ENCODE measurements at places on chromosomes 11 and 22.

DNA sequence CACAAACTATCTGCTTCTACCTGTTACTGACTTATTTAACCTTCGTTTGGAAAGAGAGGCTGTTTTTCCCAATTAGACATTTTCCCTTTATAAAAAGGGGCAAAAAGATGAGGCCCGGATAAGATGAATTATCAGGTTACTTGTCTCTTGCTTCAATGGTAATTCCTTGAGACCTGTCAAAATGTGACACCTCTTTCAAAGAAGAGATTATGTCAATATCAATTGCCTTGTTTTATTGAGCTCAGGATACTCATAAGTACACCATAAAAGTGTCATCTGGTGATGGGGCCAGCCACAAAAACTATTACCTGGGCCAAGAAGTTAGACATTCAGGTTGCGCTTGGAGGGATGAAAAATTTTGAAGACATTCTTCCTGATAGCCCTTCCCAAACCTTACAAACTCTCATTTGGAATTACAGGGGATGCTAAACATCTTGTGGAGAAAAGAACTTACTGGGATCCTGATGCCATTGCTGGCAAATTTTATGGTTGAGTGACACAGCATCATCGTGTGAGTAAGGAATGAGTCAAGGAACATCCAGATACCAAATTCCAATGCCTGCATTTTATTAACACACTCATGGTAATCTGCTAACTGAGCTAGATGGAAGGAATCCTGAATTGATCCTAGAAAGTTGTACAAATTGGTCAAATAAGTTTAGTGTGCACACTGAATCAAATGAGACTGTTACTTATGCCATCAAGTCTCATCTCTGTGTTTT is 1071.2 kb downstream of the LRRC4C start:
- DNase-seq: no peak

DNA sequence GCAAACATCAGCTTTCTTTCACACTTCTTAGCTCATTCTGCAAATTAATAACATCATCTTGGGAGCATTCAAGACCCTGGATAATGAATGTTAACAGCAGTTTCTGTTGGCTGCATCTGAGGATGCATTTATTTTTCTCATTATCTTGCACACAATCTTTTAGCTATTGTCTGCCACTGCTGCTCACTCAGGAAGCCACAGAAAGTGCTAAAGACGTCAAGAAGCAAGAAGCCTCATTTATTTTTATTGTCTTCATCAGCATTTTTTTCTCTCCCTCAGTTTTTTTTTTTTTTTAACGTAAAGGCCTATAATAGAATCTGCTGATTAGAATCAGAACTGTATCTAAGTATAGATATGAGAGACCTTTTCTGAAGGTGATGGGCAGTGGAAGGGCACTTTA is 1339.4 kb downstream of the FAM181B start:
- DNase-seq: no peak

GRCh38 chr11:28584992-28585391 is 476.8 kb downstream of the METTL15 start:
- no peak for DNase-seq

DNA sequence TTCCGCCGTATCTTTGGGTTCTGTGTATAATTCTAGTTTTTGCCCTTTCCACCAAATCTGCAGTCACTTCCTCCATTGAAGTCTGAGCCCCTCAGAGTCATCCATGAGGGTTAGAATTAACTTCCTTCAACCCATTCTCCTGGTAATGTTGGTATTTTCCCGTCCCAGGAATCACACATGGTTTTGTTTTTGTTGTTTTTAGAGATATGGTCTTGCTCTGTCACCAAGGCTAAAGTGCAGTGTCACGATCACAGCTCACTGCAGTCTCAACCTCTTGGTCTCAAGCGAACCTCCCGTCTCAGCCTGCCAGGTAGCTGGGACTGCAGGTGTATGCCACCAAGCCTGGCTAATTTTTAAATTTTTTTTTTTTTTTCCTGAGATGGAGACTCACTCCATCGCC is 18.7 kb downstream of the ZBED4 start:
- DNase-seq: no peak

GRCh38 chr11:498297-499181 is 8.5 kb downstream of the RNH1 start:
- DNase-seq: no peak

- no peak for DNase-seq
These were observed 42.4 kb upstream of the RCE1 start for GRCh38 chr11:66800720-66801428.

GRCh38 chr11:122676638-122677037 is 21.1 kb downstream of the UBASH3B start:
- DNase-seq: no peak

DNA sequence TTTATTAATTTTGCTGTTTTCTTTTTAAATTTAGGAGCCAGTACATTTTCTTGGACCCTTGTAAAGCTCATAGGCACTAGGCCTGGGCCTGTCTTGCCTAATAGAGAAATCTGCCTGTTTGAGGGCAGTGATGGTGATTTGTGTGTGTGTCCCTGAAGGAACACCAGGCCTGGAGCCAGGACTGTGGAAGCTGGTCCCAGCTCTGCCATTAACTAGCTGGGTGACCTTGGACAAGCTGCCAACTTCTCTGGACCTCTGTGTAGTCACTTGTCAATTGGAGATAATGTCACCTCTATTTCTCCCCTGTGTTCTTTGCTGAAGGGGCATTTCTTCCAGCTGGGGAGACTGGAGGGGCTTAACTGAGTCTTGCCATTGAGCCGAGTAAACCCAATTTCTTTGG is 16.0 kb upstream of the FTH1 start:
- DNase-seq: no peak
